CD4-positive, alpha-beta T cell treated with Interleukin-4 for 4 hours (primary cell): ENCODE measurements at places on chromosomes 7 and 10.

- peak; percentile 53 for DNase-seq
These were observed 14.2 kb upstream of the PDCD4 start for GRCh38 chr10:110857265-110858171.

GRCh38 chr7:91351374-91351773 lies 87.1 kb downstream of the FZD1 start:
- no peak for DNase-seq

- peak; percentile 28 for DNase-seq
These were observed 757 bp downstream of the ANKIB1 start for GRCh38 chr7:92246360-92247101.

DNA sequence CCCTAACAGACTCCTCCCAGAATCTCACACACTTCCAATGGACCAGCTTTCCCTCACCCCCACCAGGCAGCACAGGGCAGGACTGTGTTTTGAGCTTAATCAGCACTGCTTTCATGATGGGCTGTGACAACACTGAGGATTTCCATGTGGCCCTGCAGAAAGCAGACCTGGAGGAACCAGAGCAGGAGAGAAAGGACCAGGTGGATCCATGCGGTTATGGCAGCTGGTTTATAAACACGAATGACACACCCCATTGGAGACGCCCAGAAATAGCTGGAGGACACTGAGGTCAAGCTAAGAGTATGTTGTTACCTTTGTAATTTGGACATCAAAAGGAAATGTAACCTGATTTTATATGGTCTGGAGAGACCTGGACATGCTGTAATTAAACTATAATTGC lies 31.7 kb upstream of the HERPUD2 start:
- DNase-seq: no peak

GRCh38 chr7:64277630-64278029 lies 36.1 kb upstream of the ZNF736 start:
- DNase-seq: no peak

DNA sequence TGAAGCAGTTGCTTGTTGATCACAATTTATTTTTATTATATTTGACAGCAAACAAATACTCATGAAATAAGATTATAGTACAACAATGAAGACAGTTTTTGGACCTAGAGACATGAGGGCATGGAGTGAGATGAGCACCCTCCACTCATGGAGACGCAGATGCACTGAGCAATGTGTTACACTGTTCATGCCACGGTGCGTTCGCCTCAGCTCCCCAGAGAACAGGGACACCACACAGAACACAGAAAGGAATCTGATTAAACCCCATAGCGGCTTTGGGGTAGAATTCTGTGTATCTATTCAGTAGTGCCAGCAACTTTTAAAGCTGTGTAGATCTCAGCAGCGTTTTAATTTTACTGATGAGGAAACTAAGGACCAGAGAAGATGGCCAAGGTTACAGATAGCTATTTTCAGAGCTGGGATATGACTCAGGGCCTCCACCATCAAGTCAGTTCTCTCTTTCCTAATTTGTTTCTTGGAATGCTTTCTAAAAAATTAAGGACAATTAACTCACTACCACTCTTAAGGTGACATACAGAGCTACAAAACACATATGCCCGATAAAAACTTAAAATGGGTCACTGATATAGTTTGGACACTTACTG lies 33.6 kb downstream of the FAM25A start:
- no peak for DNase-seq

DNA sequence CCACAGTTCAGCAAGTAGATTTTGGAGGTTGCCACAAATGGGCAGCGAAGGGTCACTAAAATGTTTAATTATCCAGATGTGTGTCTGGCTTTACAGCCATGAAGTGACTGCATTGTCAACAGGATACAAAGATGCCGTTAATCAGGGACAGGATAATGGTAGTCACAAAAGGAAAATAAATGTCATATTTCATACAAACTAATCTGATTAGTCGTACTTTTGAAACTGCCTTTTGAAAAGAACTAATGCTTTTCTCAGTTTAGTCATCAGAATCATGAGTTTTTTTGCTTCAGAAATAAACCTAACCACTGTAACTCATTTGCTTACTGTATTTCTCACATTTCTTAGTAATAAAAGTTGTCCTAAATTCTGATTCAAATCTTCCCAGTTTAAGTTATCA lies 22.2 kb upstream of the WNT16 start:
- no peak for DNase-seq

DNA sequence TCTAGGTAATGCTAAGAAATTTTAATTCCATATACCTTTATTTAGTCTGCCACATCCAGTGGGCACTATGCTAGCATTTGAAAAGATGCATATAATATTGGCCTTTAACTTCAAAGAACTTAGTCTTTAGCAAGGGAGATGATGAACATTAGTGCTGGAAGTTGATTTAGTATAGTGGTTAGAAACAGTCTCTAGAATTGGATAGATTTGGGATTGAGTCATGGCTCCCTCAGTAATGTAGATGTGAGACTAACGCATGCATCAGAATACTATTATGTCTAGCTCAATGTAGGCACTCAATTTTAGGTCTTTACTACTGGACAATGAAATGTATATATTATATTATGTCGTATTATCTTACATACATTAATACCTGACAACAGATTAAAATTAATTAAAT lies 5.8 kb downstream of the DKK1 start:
- DNase-seq: no peak
